ENCODE measurements at places on chromosomes 11 and 22.

- DNase-seq = no peak
These were observed 433.2 kb downstream of the GUCY1A2 start for GRCh38 chr11:106585061-106585460.

DNA sequence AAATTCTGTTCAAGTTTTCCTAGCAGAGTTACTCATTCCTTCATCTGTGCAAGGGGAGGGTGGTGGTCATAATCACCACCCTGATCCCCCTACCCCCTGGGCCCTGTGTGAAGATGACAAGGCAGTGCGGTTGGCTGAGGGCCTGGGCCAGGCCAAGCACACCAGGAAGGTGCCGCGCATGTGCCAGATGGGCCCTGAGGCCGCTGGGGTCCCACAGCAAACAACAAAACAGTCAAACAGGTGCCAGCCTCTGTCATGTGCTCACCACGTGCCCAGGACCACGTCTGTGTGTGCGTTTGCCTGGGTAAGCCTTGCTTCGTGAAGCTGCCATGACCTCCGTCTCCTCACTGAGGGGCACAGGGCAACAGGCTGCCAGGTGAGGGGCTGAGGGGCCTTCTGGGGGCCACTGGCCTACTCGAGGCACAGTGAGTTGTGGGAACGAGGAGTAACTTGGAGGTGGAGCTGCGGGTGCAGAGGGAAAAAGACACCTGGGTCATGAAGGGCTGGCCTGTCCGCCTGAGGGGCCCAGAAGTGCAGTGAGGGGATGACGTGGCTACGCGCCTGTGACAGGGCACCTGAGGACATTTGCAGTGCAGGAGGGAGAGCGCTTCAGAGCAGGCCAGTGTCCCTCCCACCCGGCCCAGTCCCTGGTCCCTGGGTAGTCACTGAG lies 25.8 kb downstream of the RSPH14 start:
- DNase-seq = no peak

GRCh38 chr11:127070808-127071207 lies 70.2 kb upstream of the KIRREL3 start:
- no peak for DNase-seq

DNA sequence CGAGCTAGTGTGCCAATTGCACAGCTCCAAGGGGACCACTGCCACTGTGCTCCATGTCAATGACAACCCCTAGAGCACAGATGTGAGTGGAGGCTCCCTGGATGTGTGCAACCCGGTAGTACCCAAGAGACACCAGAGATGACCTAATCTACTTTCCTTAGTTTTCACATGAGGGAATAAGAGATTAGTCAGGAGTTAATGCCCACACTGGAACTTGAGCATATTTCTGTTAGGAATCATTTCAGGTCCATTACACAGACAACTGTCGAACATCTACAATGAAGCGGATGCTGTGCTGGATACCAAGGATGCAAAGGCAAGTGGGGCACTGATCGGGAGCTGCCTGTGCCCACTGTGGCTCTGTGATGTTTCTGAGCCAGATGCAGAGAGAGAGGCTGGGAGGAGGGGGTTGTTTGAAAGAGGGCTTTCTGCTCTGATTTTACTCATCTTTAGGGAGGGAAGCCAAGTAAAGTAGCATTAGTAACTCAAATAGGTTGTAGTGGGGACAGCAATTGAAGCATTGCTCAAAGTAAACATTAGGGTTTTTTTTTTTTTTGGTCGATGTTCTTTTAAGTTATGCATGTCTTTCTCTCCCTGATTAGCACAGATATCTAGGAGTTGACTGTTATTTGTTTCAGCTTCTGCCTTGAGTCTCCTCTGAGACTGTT lies 82.5 kb upstream of the SORL1-AS1 start:
- DNase-seq = no peak

- DNase-seq = no peak
These were observed 81.7 kb upstream of the APOA1 start for GRCh38 chr11:116918925-116919655.

GRCh38 chr11:107740271-107740670 lies 28.4 kb upstream of the SLN start:
- no peak for DNase-seq

DNA sequence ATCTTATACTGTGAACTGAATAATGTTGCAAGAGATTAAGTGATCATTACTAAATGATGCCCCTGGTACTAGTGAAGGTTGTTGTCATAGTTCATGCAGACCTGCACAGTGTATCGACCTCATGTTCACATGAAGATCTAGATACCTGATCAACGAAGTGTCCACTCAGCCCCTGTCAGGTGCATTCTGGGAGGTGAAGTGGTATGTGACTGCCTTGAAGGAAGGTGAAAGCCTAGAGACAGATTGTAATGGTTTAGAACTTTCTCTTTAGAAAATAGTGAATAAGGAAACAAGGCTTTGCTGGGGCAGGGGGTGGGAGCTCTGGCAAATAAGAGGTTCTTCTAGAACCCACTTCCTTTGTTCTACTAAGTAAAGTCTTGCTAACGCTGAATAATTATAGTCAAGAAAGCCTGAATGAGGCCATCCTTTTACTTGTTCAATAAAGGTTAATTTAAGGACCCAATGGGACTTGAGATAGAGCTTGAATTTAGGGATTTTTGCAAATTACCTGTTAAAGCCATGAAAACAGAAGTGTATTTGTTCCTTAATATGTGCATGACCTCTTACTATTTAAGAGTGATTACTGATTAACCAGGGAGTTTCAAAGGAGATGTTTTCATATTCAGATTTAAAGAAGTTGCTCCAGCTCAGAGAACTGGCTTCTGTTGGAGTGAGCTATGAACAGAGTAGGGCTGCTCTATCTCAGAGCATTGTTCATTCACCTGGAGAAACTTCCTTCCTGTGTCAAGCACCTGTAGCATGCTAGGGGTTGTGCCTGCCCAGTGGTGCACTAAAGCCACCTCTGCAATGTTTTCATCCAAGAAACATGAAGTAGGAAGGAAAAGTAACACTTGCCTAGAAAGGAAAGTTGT lies 45.3 kb downstream of the C22orf31 start:
- DNase-seq = peak; percentile 65

DNA sequence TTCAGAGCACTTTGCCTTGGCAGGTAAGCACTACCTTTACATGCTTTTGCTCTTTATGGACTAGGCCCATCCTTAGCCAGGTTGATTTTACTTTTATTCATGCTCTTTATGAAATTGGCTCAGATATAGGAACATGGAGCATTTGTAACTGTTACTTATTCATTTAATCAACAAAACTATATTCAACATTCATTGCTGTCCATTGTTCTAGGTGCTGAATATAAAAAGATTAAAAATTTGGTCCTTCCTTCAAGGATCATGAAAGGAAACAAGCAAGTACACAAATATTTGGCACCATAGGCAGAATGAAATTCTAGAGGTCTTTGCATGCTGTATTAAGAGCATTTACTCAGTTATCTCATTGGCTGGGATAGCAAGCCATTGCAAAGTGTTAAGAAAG lies 161.9 kb upstream of the TTC12 start:
- DNase-seq = no peak

DNA sequence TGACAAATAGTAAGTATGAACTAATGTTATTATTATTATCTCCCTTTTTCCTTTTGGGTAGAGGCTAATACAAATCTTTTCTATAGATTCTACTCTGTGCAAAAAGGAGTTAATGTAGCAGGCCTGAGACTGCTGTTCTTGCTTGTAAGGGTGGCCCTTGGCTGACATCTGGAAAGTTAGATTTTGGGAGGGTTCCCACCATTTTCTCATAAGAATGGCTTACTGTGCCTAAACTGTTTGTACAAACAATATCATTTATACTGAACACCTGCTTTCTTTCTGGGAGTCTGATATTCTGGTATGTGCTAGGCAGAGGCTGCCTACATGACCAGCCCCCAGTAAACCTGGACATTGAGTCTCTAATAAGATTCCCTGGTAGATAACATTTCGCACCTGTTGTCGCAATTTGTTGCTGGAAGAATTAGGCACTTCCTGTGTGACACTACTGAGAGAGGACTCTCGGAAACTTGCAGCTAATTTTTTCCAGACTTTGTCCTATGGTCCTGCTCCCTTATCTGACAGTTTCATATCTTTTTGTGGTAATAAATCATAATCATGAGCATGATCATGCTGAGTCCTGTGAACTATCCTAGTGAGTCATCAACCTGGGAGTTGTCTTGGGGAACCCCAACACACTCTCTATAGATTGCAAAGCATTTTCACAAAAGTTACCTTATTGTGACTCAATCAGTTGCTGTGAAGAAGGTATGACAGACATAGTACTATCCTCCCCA lies 257.7 kb upstream of the CCDC90B start:
- DNase-seq = no peak

- DNase-seq = no peak
These were observed 70.8 kb downstream of the BLID start for GRCh38 chr11:122045181-122045586.

DNA sequence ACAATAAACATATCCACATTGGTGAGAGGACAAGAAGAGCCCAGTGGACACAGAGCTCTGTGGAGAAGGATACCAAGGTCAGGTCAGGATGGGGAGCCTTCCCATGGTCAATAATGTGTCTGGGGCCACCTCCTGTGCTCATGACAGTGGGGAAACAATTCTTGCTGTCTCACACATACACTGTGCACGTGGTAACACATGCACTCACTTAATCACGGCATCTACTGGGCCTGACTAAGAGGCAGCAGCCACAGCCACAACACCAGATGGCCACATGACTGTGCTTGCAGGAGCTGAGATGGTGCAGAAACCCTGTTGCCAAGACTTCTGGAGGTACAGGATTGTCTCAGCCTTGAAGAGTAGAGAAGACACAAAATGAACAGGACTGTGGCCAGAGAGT lies 28.6 kb downstream of the C22orf42 start:
- DNase-seq = no peak

GRCh38 chr11:95641495-95641894 lies 148.1 kb downstream of the FAM76B start:
- peak; percentile 92 for DNase-seq

DNA sequence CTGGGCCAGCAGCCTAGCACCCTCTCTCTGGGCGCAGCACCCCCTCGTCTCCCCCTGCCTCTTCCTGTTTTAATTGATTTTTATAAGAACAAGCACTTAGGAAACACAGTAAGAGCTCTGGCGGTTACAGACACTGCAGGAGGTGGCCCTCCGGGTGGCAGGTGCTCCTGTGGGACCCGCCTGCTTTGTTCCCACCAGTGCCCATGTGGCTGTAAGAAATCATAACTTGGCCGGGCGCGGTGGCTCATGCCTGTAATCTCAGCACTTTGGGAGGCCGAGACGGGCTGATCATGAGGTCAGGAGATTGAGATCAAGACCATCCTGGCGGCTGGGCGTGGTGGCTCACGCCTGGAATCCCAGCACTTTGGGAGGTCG lies 18.4 kb downstream of the TSPAN4 start:
- no peak for DNase-seq

DNA sequence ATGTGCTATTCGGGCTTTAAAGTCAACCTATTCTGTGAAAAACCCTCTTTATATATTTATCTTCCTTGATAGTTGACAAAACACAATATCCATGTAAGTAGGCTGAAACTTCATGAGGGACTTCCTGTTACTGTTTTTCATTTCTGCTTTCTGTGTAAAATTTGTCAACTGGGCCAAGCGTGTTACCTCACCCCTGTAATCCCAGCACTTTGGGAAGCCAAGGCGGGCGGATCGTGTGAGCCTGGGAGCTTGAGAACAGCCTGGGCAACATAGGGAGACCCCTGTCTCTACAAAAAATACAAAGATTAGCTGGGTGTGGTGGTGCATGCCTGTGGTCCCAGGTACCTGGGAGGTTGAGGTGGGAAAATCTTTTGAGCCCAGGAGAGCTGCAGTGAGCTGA lies 66.5 kb upstream of the SLC25A18 start:
- no peak for DNase-seq

DNA sequence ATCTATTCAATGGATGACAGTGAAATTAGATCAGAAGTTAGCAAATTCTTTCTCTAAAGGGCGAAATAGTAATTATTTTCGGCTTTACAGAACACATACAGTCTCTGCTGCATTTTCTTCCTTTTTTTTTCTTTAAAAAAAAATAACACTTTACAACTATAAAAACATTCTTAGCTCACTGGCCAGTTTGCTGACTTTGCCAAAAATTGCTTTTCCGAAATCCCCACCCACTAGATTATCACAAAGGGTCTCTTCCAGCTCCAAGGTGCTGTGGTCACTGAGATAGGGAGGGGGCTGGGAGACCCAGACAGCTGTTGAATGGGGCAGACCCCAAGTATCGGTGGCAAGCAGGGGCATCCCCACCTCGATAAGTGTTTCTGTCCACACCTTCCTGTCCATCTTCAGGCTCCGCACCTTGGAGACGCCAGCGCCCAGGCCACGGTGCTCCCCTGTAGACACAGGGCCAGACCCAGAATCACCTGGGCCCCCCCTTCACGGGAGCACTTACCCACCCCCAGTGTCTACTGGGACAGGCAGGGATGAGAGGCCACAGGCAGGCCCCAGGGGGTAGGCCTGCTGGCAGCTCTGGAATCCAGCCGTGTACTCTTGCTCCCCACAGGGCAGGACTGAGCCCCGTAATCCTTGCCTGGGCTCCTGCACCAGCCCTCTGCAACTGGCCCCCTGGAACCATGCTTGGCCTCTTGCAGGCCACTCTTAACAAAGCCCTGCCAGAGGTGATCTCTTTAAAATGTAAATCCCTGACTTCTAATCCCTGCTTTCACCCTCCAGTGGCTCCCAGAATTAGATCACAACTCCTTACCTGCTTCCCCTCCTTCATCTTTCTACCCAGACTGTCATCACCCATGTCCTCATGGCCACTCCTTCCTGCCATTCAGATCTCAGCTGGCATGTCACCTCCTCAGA lies 31.5 kb upstream of the PDE2A start:
- DNase-seq = no peak

GRCh38 chr22:49021131-49021925 lies 806.3 kb downstream of the BRD1 start:
- no peak for DNase-seq

- DNase-seq = no peak
These were observed 88.6 kb downstream of the RTL6 start for GRCh38 chr22:44409211-44409973.

DNA sequence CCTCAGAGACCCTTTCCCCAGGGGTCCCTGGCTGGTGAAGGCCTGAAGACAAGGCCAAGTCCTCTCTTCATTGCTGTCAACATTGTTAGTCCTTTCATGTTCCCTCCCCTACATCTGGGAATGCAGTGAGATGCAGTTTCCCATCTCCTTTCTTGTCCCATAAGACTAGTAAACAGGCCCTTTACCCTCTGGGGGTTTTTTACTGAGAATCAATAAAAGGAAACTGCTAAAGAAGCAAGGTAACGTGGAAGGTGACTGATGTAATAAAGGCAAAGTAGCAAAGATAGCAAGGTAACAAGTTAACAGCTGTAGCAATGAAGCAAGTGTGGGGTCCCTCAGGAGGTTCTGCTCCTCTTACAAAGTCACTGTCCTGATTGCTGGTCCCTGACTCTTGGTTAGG lies 37.3 kb downstream of the TEAD1 start:
- DNase-seq = no peak

DNA sequence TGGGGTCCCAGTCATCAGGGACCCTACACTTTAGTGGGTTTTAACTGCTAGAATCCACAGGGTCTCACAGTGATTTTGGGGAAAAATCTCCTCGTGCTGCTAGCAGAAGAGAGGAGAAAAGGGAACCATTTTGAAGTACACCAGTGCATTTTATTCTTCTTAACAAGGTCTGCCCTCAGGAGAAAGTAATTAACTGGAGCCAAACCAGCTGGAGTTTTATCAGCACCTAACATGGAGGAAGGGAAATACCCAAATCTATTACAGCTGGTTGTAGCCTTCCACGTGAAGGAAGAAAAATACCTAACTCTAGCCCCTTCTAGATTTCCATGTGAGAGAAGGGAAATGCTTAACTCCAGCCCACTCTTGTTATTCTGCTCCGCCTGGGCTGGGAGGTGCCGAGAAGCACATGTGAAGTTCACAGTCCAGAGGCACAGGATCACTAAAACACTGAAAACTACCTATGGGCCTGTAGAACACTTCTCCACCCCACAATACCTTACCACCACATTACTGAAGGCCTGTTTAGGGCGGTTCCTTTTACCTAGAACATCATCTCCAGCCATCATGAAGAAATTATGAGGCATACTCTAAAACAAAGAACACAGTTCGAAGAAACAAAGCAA lies 31.3 kb upstream of the TEAD1 start:
- no peak for DNase-seq
